ENCODE measurements at places on chromosomes 3 and 15.

DNA sequence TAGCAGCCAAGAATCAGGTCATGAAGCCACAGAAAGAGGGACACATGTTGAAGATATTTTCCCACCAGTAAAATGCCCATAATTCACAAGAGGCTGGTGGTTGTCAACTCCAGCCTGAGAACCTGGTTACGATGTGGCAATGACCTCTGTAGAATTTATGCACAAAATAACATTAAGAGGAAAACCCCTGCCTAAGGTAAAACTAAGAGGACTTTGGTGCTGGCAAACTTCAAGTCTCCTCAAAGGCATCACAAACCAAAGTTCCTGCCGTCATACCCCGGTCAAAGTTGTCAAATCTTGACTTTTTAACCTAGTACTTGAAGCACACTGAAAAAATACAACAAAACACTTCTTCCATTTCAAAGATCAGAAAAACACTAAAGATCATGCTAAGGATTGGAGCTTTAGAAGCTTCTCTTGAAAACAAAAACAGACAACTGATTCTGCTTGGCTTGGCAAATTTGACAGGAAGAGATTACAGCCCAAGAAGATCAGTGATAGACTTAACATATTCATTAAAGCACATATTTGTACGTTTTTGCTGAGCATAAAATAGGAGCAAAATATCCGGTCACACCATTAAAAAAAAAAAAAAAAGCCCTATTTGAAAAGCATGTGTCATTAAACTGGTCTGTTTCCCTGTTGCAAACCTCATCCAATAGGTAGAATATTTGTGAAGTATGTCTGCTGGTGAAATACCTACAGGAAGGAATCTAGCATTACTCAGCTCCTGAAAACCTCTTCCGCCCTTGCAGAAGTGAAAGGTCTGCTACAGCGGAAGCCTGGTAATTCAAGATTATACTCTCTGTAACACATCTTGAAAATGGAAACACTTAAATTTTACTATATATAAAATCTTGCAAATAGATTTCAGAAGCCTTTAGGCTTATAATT lies 22.8 kb downstream of the EIF4E3 start:
- no peak for DNase-seq

DNA sequence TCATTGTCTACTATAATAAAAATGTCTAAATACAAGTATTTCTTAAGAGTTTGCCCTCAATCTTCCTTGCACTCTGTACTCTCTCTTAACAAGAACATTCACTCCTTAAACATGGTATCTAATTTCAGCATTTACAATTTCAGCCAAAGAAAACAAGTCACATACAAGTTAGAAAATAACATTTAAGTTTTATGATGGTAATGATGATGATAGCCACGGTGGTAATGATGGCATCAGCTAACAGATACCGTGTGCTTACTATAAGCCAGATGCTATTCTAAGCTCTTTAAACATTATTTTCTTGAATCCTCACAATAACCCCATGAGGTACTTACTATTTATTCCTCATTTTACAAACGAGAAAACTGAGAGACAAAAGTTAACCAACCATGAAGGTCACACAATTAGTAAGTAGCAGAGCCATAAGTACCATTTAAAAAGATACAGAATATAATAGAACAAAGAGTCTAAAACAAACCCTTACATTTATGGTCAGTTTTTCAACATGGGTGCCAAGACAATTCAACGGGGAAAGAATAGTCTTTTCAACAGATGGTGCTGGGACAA lies 7.4 kb downstream of the SPICE1 start:
- no peak for DNase-seq

- DNase-seq: no peak
Measured at GRCh38 chr3:54836871-54837270, 91.0 kb downstream of the LRTM1 start.

DNA sequence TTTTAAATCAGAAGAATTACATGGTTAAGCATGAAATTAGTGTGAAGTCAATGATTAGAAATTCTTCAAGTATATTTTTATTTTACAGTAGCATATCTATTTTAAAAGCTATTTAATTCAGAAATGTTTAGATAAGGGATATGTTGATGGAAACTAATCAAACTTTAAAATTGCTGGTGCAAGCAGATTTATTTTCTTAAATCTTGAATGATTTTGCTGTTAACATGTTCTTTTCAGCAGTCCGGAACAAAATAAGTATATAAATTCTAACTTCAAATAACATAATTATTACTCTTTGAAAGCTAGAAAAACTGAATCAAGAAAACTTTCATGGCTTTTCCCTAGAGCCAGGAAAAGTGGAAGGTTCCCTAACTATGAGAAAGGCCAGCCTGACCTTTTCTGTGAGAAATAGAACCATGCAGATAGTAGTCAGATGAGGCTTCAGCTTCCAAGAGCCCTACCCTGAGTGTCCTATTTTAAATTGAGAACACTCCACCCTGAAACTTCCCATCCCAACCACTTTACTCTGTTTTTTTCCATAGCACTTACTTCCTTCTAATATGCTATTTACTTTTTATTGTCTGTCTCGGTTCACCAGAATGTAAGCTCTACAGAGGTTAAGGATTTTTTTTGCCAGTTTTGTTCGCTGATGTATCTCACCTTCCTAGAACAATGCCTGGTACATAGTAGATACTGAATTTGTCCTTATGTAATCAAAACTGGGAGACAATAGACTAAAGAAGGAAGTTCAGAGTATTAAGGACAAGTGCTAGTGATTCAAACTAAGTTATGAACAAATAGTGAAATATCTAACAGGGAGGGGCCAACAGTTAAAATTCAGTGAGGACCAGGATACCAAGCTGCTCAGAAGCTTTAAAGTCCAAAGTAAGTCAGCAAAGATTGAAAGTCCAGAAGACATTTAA lies 66.8 kb downstream of the CD200R1L start:
- DNase-seq: no peak

DNA sequence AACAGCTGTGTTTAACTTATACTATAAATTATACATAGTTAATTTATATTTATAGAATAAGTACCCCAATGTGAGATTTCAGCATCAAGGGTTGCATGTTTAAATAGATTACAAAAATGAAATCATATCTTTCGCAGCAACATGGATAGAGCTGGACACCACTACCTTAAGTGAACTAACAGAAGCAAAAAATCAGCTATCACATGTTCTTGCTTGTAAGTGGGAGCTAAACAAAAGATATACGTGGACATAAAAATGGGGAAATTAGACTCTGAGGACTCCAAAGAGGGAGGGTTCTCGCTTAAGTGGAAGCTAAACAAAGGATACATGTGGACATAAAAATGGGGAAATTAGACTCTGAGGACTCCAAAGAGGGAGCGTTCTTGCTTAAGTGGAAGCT lies 626.5 kb upstream of the DPPA4 start:
- DNase-seq: no peak

DNA sequence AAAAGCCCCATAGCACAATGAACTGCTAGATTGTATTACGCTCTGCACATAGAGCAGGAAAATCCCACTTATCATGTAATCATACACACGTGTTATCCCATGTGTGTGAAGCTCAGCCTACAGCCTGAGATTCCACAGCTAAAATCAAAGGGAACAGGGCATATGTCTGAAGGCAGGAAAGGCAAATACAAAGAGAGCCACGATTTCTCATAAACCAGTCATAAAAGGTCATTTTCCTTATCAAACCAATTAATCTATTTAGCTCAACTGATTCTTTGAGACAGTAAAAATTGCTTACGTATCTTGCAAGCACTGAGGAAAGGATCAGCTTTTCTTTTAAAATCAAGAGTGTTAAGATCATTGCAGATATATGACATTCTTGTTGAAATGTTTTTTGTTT lies 199.5 kb upstream of the TBL1XR1 start:
- no peak for DNase-seq
